ENCODE measurements at places on chromosomes 7 and 10.

DNA sequence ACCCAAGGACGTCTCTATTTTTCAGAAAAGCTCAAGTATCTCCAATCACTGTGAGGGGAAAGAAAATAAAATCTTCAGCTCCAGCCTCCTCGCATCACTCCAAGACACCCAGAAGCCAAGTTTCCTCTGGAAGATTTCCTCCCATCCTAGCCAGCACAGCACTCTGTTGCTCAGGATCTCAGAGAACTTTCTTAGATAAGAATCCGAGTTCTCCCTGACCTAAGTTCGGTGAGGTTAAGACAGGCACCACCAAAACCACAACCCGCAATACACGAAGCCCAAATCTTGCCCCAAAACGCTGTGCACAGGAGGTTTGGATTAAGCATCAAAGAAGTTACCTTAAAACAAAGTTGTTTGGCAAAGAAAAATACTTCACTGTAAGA lies 4.2 kb downstream of the FAM53B start:
- no peak for DNase-seq

DNA sequence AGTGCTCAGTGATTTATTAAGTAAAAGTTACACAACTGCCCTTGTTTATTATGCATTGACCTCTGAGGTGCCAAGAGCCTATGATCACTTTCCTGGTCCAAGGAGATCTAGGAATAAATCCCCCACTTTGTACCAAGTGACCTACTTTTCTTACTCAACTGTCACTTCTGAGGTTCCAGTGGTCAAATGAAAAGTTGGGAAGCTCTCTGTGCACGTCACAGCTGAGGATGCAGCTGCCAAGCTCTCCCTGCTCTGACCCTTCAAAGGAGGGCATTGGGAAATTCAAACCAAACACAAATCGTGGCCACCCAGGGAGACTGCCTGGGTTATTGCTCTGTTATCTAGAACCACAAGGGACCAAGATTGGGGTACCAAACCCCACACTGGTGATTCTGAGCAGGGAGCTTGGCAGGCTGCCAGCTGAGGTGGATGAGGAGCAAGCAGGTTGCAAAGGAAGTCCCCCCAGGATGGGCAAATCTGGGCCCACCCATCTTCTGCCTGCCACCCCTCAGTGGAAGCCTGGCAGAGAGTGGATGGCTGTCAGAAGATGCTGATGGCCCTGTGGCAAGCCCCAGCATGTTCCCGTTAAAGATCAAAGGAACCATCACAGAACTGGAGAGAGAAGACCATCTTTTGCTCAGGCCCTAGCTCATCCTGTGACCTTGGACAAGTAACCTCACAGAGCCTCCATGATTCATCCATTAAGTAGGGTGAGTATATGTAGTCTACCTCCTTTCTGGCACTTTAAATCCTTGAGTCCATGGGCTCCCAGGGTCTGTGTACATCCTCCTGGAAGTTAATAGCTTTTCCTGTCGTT lies 106.8 kb downstream of the PPP1R3C start:
- no peak for DNase-seq

DNA sequence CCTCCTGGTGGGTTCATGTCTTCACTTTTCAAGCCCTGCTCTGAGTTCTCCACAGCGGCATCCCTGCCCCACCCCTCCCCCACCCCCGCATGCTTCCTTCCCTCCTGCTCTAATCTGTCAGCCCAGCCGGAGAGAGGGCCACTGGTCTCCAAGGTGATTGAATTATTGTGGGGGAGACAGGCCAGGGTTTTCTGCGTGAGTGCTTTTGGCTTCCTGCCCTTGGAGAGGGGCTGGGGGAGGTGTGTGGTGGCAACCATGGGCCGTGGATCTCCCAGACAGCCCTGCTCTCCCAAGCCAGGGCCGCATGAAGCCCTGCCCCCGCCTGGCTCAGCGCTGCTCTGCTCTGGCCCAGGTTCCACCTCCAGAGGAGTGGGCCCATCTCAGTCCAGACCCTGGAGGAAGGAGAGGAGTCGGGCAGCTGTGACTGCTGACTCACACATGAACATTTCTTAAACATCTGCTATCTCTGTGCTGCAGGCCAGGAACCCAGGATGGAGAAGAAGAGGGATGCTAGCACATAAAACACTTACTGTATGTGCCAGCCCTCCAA lies 109.9 kb downstream of the ZMIZ1 start:
- DNase-seq = no peak

DNA sequence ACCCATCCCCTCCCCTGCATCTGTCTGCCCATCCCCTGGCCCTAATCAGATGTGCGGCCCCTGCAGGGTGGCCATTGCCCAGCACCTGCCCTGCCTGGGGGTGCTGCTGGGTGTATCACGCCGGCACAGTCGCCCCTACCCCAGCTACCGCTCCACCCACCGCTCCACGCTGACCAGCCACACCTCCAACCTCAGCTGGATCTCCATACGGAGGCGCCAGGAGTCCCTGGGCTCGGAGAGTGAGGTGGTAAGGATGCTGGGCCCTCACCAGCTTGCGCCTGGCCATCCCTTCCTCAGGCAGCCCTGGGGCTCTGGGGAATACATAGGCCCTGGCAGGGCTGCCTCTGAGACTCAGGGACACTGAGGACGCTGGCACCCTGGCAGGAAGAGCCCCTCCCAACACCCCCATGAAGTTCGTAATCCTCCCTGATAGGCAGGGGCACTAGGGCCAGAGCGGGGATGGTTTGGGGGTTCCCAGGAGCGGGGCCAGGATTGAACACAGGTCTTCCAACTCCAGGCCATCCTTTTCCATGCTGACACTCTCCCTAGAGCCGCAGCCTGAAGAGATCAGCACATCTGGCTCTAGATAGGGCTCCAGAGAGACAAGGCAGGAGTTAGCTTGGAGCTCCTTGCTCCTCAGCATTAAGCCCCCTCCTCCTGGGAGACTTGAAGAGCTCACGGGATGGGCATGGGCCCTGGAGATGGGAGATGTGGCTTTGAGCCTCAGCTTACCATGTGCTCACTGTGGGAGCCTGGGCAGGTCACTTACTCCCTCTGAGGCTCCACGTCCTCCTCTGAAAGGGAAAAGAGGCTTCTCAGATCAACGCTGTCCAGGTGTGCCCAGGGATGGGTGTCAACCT lies 5.9 kb upstream of the LDB3 start:
- DNase-seq = no peak

- no peak for DNase-seq
These were observed 120.3 kb upstream of the GLCCI1 start for GRCh38 chr7:7848246-7848645.

- no peak for DNase-seq
These were observed 84.1 kb downstream of the CTBP2 start for GRCh38 chr10:125076121-125076825.

Data from effector CD8-positive, alpha-beta T cell (primary cell).